ENCODE measurements at places on chromosomes 7 and 10.

- DNase-seq: no peak
Measured at GRCh38 chr10:97701438-97702069, 12.0 kb upstream of the MARVELD1 start.

DNA sequence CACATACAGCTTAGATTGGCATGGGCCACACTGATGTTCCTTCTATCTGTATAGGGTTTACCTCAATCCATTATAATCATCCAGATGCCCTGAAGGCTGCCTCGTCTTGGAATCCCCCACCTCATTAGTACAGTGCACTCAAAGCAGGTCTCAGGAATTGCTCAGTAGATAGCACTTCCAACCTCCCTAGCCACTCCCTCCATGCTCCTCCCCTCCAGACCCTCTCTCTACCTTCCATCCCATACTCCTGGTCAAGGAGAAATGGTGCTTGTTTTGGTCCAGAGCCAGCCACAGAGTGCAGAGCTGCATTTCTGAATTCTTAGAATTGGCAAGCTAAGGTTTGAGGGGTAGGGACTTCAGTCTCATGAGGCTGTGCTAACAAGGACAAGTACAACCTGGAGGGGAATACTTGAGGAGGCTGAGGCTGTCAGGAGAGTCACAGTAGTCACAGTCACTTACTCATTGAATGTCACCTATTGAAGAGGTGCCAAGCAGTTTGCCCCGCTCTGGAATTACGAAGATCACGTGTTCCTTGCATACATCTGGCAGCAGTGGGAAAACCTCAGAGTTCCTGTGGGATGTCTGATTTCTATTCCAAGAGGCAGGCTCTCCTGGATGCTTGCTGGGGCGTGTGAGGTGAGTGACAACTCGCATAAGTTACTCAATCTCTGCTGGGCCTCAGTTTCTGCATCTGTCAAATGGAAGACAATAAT, 60.7 kb upstream of the ZNF746 start:
- no peak for DNase-seq

GRCh38 chr7:121558288-121558687, 162.2 kb upstream of the FAM3C start:
- DNase-seq: no peak

GRCh38 chr10:75941223-75941801, 509.9 kb downstream of the LRMDA start:
- no peak for DNase-seq

DNA sequence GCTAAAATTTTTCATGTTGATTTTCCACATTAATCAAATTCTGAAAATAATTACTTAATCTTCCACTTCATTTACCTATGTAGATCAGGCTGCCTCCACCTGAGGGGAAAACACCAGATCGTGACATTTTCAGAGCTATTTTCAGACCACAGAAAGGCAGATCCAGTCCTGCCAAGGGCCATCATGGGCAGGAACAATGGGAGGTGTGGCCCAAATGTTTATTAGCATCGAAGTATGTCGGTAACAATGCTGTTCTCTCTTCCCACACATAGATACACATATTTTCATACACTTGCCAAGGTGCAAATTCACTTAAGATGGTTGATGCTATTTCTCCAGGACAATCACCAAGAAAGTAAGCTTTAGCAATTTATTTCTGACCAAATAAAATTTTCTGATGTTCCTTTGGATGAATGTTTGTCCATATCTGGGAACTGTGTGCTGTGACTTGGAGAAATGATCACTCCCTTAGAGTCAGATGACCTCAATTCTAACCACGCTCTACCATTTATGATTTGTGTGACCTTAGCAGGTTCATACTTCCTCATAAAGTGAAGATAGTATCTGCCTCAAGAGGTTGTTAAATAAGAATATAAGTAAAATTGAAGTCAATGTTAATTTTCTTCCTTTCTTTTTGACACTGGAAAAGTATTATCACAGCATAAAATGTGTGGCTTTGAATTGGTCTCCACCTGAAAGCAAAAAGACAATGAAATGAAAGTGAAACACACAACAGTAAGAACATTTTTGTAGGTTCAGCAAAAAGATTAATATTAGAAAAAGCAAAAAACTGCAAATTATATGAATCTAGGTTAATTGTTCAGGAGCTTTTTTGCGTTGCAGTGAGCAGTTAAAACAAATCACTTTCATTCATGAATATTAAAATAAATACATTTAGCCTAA, 310.4 kb upstream of the PHF14 start:
- no peak for DNase-seq

- no peak for DNase-seq
Measured at GRCh38 chr10:4623200-4623599, 202.8 kb upstream of the AKR1E2 start.

DNA sequence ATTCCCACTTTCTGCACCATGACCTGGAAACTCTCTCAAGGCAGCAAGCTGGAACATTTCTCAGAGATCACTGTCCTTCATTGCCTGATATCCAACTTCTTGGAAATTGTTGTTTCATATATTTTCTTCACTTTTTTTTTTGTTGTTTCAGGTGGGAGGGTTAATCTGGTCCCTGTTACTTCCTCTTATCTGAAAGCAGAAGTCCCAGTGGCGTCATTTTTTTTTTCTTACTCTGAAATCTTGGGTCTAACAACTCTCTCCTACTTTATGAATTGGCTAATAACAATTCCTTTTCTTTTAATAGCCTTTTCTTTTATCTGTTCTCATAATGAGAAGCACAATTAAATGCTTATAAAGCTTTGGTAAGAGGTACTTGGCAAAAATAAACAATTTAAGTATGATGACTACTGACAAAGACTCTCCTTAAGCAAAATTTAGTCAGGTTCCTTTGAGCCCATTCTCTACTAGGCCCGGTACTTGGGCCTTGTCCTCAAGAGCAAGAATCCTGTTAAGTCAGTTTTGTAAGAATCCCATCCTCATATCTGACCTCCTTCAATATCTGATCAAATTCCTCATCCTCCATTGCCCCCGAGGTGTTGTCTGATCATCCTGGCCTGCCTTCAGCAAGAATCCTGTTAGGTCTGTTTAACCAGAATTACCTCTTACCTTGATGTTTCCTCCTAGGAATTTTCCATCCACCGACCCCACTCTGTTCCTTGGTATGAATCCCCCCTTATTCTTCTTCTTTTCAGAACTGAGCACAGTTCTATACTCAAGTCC, 11.5 kb upstream of the CC2D2B start:
- DNase-seq: no peak

- no peak for DNase-seq
Measured at GRCh38 chr7:35993113-35993512, 159.9 kb upstream of the EEPD1 start.

GRCh38 chr10:25294032-25294926, 119.5 kb downstream of the GPR158 start:
- no peak for DNase-seq

DNA sequence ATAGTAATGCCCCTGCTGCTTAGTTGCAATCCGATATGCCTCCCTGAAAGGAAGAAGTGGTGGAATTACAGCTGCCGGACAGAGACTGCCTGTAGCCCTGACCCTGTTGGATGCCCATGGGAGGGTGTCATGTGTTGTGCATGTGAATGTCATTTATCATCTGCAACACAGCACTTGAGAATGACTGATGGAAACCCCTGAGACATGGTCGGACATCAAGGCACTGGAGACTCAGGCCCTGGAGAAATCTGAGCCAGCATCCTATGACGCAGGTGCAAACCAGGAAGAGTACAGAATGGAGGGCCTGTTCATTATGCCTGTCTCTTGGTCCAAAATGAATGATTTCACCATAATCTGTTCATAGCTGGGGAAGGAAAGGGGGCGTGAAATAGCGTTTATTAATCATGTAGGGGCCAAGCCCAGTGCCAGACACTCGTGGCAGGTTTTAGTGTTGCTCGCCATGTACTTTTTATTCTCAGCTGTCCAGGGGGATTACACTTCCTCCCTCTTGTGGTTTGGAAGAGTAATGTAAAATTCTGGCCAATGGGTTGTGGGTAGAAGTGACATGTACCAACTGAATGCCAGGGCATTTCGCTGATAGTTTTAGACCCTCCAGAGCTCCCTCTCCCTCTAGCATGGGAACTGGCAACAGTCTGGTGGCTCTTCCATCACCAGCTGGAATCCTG, 23.0 kb upstream of the LEP start:
- no peak for DNase-seq

DNA sequence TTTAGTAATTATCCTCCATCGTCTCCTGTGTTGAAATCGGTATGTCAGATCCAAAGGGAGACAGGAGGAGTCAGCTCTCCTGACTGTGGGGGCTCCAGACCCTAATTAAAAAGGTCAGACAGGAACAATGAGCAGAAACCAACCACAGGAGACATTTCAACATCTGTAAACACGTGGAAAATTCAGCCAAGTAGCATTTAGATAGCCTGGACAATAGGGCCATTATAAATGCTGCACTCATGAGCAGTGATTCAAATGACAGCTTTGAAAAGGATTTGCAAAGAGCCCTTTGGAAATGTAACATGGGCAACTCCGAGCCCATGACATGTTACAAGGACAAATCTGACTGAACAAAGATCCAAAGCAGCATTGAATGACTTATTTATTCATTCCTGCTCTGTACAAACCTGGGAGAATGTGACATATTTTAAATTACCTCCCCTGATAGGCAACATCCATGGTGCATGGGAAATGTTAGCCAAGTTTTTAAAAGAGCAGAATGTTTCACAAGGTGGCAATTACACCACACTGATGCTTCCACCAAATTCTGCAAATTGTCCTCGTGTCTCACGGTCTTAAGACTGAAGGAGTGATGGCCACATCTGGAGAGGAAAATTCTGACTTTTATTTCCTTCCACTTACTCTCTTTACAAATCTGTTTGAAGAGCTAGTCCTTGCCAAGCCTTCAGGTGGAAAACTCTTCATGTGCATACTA, 113.3 kb upstream of the KMT2E start:
- no peak for DNase-seq

DNA sequence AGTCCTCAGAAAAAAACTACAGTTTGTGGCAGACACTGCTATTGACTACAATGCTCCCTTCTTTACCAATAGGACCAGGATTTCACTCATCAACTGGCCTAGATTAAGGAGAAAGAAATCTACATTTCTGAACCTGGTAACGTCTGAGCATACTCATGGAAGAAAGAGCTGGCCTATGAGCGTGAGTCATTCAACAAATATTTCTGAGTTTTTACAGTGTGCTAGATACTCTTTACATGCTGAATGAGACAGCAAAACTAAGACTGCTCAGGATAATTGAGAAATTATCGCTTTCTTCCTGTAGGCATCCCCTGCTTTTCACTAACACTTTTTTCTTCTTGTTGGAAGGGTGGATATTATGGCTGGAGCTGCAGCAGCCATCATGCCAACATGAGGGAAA, 609.7 kb downstream of the TNS3 start:
- no peak for DNase-seq

DNA sequence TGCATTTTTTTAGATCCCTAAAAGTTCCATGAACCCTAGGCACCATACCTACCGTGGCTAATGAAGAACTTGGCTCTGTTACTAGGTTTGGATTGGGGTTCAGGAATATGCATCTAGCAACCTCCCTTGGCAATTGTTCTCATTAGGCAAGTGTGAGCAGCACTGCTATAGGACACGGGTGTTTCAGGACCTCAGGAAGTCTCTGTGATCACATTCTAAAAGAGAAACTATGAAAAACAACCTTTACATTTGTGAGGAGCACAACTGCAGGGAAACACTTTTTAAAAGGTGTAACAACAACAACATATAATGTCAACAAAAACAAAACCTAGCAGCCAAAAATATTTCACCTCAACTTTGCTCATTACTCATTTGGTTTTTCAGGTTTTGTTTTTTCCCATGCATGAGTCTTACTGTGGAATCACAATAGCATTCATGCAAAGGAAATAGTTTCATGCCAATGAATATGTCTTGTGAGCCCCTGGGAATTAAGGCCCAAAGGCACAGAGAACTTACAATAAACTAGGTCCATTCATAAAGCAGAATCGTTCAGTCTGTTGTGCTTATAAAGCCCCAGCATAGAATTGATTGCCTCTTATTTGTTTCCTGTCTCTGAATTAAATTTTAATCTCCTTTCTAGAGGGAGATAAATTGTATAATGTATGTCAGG, 255.7 kb upstream of the DGKB start:
- DNase-seq: no peak

GRCh38 chr7:1848911-1849311, 178.8 kb downstream of the ELFN1 start:
- DNase-seq: no peak

All from right renal pelvis (tissue), 4 donors.